Natural killer cell treated with Interleukin-12 subunit alpha and Interleukin-12 subunit beta and Interleukin-15 and Interleukin-18, amount 100 ng/mL, for 72 hours (primary cell): ENCODE measurements at places on chromosomes 5 and 9. TPM values are rescaled to one million over a fixed set of nuclear protein-coding genes. Genes with fewer than 3 reads are reported as not detected.

OBP2B gene
- not detected for total RNA-seq

EQTN gene
- not detected for total RNA-seq

RNF183 gene
- not detected for total RNA-seq

LRSAM1 gene
- 17.5 TPM for total RNA-seq

TYRP1 gene
- not detected for total RNA-seq

PROB1 gene
- total RNA-seq, result 6.6 TPM

SH3TC2 gene
- not detected for total RNA-seq

PCDHA9 gene
- total RNA-seq, result not detected

CXCL14 gene
- total RNA-seq, result not detected

MAP3K1 gene
- total RNA-seq, result 11.1 TPM

POLE3 gene
- total RNA-seq, result 76.1 TPM

PGM5 gene
- not detected for total RNA-seq

NMUR2 gene
- total RNA-seq, result not detected

PTCH1 gene
- total RNA-seq, result 15.9 TPM

RNF208 gene
- total RNA-seq, result 1.9 TPM

ENDOG gene
- 23.7 TPM for total RNA-seq

ACOT12 gene
- total RNA-seq, result not detected

TEX48 gene
- not detected for total RNA-seq

GTF2H2 gene
- total RNA-seq, result 13.4 TPM

SPATA31C1 gene
- not detected for total RNA-seq

TLX3 gene
- total RNA-seq, result not detected

SPACA9 gene
- total RNA-seq, result 1.0 TPM

KCTD16 gene
- total RNA-seq, result not detected

TRIM36 gene
- 0.08 TPM for total RNA-seq
